C1 segment of cervical spinal cord (tissue), 14 donors: ENCODE measurements at places on chromosomes 16 and 17.

GRCh38 chr16:57903656-57904055 is 67.3 kb downstream of the CNGB1 start:
- DNase-seq, result no peak

DNA sequence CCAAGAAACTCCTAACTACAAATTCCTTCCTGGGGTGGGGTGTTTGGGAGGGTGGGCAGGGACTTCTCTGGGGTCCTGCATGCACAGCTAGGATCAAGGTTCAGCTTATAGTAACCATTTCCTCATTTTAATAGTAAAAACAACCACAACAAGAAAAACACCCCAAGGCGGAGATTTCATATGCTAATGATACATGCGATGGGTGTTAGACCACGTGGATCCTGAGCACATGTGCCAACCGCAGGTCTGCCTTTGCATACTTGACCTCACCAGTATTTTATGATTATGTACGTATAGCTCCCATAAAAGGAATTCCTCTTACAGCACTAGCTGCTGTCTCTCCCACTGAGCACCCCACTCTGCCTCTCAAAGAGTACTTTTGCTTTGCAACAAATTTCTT is 1.9 kb downstream of the KRTAP4-11 start:
- no peak for DNase-seq

- no peak for DNase-seq
Observed at GRCh38 chr16:66002601-66003000, 363.9 kb upstream of the CDH5 start.

GRCh38 chr16:55439101-55439690 is 39.8 kb upstream of the MMP2 start:
- no peak for DNase-seq

DNA sequence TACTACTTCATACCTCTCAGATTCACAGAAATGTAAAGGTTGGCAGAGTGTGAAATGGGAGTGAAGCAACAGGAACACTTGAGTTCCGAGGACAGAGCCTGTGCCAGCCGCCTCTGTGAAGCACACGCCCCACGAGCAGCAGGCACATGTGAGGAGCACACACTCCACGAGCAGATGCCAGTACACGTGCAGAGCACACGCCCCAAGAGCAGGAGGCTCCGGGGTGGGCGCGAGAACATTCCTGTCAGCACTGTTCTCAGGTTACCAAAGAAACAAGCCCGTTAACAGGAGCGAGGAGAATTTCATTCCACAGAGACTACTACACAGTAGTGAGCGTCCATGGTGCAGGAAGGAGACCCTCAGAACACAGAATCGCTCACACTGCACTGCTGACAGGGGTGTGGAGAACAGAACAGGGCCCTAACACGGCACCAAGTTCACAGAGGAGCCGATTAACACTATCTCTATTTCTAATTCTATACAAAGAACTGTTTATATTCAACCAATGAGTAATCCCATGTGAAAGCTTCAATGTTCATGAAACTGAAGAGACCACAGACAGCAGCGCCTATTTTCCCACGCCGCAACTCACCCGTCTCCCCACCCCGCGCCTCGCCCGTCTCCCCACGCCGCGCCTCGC is 40.1 kb downstream of the KLHDC4 start:
- DNase-seq, result no peak

DNA sequence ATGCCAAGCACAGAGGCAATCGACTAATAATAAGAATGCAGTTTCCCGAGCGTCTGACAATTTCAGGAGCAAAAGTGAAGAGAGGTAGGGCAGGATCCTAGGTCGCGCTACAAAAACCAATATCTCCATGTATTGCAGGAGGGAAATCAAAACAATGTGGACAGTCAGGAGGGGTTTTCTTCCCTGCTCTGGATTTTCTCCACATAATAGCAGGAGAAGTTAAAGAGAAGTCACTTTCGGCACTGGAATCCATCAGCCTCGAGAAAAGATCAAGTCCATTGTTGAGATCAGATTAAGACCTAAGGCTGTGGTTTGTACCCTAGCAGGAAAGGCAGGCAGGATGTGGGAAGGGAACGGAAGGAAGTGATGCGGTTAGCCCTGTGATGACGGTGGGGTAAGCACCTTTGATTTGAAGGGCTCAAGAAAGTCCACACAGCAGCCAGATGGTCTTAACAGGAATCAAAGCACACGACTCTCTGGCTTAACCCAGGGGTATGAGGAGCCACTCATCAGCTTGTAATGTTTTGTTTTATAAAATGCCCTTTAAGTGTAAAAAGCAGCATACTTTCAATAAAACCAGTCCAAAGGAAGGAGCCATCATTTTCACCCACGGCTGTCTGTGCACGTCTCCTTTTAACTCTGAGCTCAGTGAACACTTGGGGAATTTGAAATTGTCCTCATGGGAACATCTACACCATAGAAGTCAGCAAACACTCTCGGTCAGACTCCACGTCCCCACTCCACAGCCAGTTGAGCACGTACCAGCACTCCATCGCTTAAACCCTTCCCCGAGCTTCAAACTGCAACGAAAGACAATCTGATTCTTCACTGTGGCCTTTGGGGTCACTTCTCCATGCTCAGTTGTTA is 15.8 kb upstream of the AKTIP start:
- no peak for DNase-seq
